GM19239 (cell line): ENCODE measurements at places on chromosomes 6 and 20.

DNA sequence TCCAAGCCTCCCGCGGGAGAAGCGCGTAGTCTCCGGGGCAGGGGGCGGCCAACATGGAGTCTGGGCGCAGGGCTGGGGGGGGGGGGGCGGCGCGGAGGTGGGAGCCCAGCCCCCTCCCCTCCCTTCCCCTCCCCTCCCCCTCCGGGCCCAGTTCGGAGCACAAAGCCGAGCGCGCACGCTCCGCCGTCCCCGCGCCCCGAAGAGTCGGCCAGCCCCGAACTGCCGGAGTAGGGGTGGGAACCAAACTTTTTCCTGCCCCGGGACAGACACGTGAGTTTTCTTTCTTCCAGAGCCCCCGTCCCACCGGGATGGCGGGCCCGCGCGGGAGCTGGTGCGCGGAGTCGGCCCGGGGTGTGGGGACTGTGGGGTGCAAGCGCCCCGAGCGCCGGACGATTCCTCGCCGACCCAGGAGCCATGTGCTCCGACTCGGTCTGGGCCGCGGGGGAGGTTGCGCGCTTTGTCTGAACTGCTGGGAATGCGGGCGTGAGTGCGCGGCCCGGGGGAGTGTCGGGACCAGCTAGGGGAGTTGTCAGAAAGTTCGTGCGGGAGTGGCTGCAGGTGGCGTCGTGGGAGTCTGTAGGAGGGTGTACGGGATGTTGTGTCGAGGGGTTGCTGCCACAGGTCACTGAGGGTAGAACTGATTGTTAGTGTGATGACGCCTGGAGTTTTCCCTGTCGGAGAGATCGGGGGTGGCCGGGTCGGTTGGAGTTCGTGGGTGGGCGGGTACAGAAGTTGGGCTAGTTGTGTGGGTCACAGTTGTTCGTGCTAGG lies 1.2 kb downstream of the TGIF2 start:
- peak; percentile 36 for DNase-seq

DNA sequence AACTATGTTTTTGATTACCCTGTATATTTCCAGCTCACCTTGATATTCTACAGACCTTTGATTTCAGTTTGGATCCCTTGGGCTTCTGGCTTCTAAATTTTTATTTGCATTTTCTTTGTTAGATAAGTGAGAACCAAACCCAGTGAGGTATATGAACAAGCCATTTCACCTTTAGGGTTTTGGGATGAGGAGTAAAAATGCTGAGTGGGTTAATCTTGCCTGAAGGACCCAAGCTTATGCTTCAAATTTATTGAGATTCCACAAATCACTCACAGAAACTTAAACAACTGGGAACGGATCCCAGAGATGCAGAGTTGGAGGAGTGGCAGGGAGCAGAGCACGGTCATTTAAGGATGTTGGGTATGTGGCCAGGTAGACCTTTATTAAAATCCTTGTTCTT lies 263.3 kb upstream of the BMP2 start:
- no peak for DNase-seq

- DNase-seq = no peak
Measured at GRCh38 chr20:59082077-59082740, 39.6 kb upstream of the PRELID3B start.

GRCh38 chr6:131784561-131784960 lies 23.3 kb upstream of the ENPP1 start:
- DNase-seq = no peak

- no peak for DNase-seq
Measured at GRCh38 chr6:39143238-39143930, 28.4 kb upstream of the SAYSD1 start.

DNA sequence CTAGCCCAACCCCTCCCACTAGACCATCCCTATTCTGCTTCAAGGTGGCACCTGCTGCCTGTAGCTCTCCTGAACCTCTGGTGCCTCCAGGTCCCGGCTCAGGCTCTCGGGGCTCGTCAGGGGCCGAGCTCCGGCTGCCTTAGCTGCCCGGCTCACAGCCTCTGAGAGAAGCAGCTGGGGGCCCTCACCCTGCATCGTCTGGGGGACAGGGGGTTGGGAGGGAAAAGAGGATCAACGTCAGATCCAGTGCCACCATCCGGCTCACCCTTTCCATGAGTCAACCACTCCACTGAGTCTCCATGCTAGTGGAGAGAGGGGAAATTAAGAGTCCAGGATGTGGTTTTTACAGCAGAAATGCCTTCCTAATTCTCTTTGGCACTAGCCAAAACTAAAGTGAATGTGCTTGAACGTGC lies 13.0 kb downstream of the BAG6 start:
- DNase-seq = no peak

DNA sequence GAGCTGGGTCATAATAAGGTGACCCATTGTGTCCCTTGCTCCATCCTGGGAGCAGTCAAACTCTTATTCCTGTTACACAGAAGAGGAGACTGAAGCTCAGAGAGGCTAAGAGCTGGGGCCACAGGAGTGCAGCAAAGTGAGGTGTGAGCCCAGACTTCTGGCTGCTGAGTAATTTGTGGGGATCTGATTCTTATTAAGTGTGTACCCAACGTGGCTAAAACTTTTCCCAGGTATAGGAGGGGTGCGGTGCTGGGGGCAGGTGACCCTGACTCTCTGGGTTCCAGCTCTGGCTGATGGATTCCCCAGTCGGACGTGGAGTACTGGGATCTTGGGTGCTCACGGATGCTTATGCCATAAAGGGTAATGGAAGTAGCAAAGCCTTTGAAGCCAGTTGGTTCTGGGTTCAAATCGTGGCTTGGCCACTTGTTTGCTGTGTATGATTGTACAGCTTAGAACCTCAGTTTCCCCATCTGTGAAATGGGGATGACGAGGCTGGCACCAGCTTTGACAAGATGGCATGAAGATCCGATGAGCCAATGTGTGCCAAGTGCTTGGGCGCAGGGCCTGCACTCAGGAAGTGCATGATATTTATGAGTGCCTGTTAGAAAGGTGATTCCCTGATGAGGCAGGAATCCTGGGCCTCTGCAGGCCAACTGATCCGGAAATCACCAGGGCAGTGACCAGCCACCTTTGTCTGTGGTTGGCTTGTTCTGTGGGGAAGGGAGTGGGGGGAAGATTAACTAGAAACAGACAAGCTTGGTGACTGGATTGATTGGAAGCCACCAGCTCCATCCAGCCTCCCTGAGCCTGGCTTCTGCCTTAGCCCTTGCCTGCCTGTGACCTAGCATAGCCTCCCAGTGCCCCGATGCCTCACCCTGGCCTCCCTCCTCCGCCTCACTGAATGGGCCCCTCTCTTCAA lies 6.0 kb downstream of the SRC start:
- DNase-seq = no peak

DNA sequence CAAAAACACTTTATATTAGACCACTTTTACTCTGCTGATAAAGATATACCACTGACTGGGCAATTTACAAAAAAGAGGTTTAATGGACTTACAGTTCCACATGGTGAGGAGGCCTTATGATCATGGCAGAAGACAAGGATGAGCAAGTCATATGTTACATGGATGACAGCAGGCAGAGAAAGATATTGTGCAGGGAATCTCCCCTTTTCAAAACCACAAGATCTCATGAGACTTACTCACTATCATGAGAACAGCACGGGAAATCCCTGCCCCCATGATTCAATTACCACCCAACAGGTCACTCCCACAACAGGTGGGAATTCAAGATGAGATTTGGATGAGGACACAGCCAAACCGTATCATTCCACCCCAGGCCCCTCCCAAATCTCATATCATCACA lies 1383.8 kb upstream of the MAP3K7 start:
- DNase-seq = no peak

DNA sequence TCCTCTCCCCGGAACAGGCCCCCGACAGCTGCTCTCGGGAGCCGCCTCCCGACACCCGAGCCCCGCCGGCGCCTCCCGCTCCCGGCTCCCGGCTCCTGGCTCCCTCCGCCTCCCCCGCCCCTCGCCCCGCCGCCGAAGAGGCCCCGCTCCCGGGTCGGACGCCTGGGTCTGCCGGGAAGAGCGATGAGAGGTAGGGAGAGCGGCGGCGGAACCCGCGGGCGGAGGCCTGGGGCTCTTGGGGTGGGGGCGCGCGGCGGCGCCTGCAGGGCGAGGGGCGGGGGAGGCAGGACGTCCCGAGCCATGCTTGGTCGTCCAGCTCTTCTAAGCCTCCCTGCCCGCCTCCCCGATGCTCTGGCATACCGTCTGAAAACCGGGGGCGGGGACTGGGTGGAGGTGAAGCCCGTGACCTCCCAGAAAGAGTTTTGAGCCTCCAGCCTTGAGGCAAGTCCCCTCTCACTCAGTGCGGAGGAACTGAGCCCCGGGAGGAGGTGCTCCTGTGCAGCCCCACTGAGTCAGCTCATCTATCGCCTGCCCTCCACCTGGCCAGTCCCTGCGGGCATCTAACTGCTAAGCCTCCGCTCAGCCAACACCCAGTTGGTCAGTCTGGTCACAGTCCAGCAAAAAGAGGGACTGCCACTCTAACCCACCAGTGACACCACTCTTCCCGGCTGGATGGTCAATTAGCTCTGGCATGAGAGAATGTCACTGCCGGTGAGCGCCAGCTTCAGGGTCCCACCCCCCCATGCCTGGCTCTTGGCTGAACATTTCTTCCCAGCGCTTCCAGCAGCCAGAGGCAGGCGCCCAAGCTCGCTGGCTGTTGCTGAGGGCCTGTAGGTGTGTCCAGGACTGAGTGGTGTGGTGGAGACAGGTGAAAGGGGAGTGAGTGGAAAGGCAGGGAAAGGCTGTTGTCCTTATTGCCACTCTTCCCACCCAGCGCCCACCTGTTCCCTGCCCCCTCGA lies 482 bp downstream of the DDR1 start:
- DNase-seq = peak; percentile 67

DNA sequence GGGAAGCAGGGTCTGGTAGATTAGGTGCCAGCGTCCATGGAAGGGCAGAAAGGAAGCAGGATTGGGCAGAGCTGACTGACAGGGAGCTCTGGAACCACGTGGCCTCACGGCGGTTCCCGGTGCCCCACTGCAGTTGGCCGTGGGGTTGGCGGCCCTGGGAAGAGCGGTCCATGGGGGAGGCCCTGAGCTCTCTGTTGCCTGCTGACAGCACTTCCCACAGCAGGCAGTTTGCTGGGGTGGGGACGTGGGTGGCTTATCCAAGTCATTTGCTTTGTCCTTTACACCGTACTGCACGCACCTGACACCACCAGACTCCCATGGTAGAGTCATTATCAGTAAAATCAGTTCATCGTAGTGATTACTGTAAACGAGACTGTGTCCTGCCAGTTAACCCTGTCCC lies 56.1 kb downstream of the RPP40 start:
- no peak for DNase-seq

GRCh38 chr20:15711177-15711576 lies 862.1 kb downstream of the KIF16B start:
- DNase-seq = no peak

DNA sequence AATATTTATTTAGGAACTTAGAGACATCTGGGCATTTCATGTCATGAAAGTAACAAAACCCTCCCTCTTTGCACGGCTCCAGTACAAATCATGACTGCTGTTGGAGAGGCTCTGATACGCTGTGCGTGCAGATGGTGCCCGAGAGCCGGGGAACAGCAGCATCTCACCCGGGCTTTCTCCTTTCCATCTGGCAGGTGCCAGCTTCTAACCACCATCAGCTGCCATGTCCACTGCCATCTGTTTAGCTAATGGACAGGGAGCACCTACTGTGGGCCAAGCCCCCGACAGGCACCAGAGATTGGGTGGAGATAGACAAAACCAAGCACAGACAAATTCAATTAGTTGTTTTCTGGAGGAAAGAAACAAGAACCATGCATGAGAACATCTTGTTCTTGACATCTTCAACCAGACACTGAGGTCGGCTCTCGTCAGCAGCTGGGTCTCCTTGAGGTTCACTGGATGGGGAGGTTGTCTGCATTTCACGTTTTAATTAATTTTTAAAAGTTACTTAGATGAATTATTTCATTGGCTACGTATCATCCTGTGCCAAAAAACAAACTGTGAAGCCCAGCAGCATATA lies 323.7 kb downstream of the THBS2 start:
- no peak for DNase-seq

- DNase-seq = no peak
Measured at GRCh38 chr20:11159728-11160127, 485.9 kb upstream of the JAG1 start.

DNA sequence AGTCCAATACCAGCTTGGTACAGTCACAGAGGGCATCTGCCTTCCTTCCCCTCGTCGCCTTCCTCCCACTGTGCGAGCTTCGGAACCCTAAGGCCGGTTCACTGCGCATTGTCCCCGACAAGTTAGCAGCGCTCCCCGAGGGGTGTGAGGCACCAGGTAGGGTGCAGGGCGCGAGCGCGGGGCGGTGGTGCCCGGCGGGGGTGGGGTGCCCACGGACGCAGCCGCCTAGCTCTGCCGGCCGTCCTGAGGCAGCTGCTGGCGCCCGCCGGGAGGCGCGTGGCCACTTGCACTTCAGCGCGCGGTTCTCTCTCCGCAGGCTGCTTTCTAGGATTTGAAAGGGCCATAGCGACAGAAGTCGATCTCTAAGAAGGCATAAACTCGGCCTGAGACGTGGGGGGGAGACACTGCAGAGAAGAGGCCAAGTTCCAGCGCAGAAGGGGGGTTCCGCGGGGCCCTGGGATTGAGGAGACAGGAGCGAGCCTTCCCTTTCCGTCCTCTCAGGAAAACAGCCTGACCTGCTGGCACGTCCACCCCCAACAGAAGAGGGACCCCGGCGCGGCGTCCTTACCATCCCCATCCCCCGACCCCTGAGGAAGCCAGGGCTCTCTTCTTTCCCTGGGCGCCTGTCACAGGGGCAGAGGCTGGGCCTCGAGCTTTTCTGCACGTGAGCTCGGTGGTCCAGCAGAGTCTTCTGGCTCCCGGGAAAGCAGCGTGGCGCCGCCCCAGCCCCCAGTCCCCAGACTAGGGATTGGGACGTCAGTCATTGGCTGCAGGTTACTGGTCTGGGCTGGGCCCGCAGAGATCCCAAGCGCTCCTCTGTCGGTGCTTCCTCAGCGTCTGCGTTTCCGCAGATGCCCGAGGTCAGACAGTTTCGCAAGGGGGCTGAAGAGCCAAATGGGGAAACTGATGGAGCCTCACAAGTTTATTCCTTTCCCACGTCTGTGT lies 15.6 kb upstream of the PRDM13 start:
- DNase-seq = no peak
